ENCODE measurements at places on chromosomes 11 and 22. TPM values are rescaled to one million over a fixed set of nuclear protein-coding genes. Genes with fewer than 3 reads are reported as not detected.
A peak's percentile ranks its signal among the peaks of the same experiment; 100 is the strongest.

DNA sequence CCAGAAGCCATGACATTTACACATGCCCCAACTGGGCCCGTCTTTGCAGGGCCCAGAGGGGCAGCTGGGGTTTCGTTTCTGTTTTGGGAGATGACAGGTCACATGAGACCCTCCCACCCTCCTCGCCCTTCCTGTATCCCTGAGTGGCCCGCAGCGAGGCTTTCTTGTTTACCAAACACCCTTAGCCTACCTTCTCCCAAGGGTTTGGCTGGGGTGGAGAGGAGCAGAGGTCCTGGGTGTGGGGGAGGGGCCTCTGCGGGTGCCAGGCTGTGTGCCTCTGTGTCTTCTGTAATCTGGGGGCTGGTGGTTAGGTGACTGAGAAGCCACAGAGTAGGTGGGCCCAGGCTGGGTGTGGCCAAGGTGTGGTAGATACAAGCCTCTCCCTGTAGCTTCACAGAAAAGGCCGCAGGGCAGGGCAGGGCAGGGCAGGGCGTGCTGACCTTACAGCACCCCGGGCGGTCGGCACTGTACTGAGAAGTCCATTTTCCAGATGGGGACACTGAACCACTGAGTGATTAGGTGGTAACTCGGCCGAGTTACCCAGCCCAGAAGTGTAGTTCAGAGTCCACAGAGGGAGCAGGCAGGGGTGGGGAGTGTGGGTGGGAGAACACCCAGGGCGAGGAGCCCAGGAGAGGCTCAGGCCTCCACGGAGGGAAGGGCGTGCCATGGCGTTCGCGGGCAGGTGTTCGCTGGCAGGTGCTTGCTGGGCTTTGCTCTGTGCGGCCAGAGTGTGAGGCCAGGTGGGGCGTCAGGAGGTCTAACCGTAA, 8.7 kb downstream of the PRR5 start:
- DNase-seq: no peak

GRCh38 chr11:131498631-131499160, 128.3 kb downstream of the NTM start:
- no peak for DNase-seq

Gene NCAM1
- total RNA-seq: 2.8 TPM

- DNase-seq: peak; percentile 24
Measured at GRCh38 chr22:27387561-27387960, 414.0 kb downstream of the MN1 start.

Gene ASRGL1
- total RNA-seq: 5.6 TPM

Gene MRPL16
- 34.3 TPM for total RNA-seq

GRCh38 chr22:35425971-35426800, 26.2 kb downstream of the MCM5 start:
- no peak for DNase-seq

- DNase-seq: peak; percentile 24
Measured at GRCh38 chr22:48240148-48240934, 1477.9 kb downstream of the TBC1D22A start.

Measured in left lobe of liver (tissue), 2 donors.